ENCODE measurements at places on chromosomes 6 and 20. TPM values are rescaled to one million over a fixed set of nuclear protein-coding genes. Genes with fewer than 3 reads are reported as not detected.

The SAMD5 gene
- 0.48 TPM for total RNA-seq

The PSORS1C2 gene
- not detected for total RNA-seq

The TBX18 gene
- not detected for total RNA-seq

The LCA5 gene
- total RNA-seq: 0.18 TPM

The POU5F1 gene
- total RNA-seq: not detected

The MANEA gene
- total RNA-seq: 22.5 TPM

DNA sequence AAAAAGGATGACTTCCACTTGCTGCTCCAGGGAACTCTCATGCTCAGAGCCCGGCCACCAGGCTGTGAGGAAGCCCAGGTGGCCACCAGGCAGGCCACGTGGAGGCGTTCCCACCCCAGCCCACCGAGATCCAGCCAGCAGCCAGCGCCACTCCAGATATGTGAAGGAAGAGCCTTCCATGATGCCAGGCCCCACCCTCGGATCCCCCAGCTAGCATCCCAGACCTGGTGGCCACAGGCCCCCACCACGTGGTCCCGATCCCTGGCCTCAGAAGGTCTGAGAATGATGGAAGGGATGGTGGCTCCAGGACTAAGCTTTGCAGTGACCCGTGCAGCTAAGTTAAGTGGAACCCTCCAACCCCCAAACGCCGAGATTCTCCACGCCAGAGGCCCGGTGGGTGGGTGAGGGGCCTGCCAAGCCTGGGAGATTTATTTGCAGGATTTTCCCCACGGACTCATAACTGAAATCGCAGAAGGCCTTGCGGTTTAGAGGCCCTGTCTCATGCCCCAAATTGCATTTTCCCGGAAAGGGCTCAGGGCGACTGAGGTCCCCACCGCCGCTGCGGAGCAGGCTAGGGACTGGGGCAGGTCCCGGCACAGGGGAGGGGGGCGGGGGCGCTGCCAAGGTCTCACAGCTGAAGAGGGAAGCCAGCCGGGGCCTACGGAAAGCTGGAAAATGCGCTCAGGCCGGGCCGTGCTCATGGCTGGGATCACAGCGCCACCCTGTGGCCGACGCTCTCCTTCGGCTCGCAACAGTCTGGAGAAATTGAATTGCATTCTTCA lies 31.1 kb upstream of the CST7 start:
- peak; percentile 30 for DNase-seq
- H3K4me1 ChIP-seq: peaks cover 8% of the 10 kb centered on the region
- H3K4me3 ChIP-seq: no peak overlapping the region
- peaks cover 5% of the 10 kb centered on the region for H3K27me3 ChIP-seq
- H3K27ac ChIP-seq: no peak overlapping the region
- no peaks in the 10 kb centered on the region for H3K36me3 ChIP-seq

DNA sequence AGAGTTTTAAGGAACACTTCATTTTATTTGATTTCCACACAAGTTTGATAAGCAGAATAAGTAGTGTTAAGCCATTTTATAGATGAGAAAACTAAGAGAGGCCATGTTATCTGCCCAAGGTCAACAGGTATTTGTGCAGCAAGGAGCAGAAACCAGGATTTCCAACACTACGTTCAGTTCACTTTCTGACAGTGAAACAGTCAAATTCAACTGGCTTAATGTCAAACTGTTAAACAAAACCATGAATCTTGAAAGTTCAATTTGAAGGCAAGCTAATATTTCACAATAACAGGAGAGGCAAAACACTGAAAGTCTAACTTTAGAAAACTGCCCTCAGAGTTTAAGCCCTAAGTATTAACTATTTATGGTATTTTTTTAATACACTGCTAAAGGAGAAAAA lies 32.6 kb downstream of the DTNBP1 start:
- H3K4me3 ChIP-seq: no peak overlapping the region
- peaks cover 46% of the 10 kb centered on the region for H3K4me1 ChIP-seq
- no peak for DNase-seq

DNA sequence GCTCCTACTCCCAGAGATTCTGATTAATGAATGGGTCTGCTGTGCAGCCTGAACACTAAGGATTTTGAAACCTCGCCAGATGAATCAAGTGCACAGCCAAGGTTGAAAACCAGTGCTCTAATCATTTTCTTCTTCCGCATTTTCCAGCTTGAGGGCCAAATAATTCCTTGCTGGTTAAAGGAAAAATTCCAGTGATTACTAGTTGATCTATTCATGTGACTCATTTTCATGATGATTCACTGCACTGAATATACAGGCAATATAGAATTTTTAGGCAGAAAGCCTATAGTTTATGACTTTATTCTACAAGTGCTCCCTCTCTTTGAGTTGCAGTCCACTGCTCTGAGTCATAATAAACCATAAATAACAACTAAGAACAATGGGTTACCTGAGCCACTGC lies 80.6 kb upstream of the PROKR2 start:
- no peak for DNase-seq
- H3K4me3 ChIP-seq: no peak overlapping the region
- no peak overlapping the region for H3K27ac ChIP-seq
- H3K36me3 ChIP-seq: no peaks in the 10 kb centered on the region
- no peaks in the 10 kb centered on the region for H3K4me1 ChIP-seq

- H3K4me1 ChIP-seq: no peaks in the 10 kb centered on the region
- H3K36me3 ChIP-seq: no peaks in the 10 kb centered on the region
- no peaks in the 10 kb centered on the region for H3K27me3 ChIP-seq
- no peak overlapping the region for H3K4me3 ChIP-seq
- H3K27ac ChIP-seq: no peak overlapping the region
Measured at GRCh38 chr6:123316733-123317323, 319.9 kb downstream of the TRDN start.

DNA sequence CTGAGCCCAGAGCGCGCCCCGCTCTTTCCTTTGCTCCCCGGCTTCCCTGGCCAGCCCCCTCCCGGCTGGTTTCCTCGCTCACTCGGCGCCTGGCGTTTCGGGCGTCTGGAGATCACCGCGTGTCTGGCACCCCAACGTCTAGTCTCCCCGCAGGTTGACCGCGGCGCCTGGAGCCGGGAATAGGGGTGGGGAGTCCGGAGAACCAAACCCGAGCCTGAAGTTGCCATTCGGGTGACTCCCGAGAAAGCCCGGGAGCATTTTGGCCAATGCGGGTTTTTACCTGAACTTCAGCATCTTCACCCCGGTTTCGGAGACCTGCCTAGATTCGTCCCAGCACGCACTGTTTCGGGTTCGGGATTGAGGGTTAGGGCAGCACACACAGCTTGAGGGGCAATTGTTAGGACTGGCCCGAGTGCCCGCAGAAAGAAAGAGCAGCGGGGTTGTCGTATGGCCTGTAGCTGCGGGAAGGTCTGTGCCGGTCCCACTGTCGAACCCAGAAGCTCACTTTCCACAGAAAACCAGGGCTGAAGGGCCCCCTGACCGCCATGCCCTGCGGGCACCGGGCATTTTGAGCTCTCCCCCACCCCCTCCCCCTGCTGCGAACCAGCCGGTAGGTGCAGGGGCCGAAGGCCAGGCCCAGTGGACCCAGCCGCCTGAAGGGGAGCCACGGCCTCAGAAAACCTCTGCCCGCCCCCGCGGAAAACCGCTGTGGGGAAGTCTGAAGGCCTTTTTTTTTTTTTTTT lies 2.1 kb downstream of the FOXP4 start:
- DNase-seq: no peak
- peak overlapping the region; percentile 86 for H3K4me3 ChIP-seq
- peaks cover 26% of the 10 kb centered on the region for H3K4me1 ChIP-seq

DNA sequence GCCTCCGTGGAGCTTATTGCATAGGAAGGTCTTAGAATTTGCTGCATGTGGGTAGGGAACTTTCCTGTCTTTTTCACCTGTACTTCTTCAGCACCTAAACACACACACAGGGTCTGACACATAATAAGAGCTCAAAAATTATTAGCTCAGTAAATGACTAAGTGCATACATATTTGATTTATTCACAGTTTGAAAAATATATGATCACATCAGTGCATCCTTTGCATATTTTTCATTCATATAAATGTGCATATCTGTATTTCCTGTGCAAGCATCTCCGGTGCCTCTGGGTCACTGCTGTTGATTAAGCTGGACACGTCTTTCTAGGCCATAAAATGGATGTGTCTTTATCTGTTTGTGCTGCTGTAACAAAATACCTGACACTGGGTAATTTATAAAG lies 234.7 kb downstream of the UST start:
- H3K27me3 ChIP-seq: peaks cover 22% of the 10 kb centered on the region
- H3K36me3 ChIP-seq: no peaks in the 10 kb centered on the region

DNA sequence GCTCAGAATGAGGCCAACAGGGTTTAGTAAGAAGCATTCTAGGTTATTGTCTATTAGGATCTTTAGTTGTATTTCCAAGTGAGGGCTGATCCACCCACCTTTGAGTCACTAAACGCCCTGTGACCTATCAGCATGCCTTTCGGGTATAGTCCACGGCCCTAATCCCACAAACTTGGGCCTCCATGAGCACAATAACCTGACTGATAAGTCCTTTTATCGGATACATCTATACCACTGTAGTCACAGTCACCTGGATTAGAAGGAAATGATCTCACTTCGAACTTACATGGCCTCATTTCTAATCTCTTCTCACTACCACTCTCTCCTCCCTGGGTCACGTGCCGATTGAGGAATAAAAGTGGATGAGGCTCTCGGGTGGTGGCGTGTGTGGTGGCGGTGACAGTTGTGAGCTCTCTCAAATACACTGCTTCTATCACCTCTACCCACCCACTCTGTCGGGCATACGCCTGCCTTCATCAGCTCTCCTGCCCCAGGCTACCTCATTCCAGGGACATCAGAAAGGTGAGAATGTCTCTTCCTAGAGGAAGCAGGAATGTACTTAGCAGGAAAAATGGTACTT lies 65.2 kb downstream of the TRAM2 start:
- H3K4me1 ChIP-seq: peaks cover 13% of the 10 kb centered on the region
- DNase-seq: no peak
- no peaks in the 10 kb centered on the region for H3K27me3 ChIP-seq
- H3K27ac ChIP-seq: no peak overlapping the region

GRCh38 chr20:36582322-36582721 lies 8.9 kb downstream of the TGIF2 start:
- H3K4me3 ChIP-seq: peak overlapping the region; percentile 13
- DNase-seq: peak; percentile 25
- H3K4me1 ChIP-seq: peaks cover 27% of the 10 kb centered on the region
- H3K27ac ChIP-seq: peak overlapping the region; percentile 86
- peaks cover 60% of the 10 kb centered on the region for H3K36me3 ChIP-seq

DNA sequence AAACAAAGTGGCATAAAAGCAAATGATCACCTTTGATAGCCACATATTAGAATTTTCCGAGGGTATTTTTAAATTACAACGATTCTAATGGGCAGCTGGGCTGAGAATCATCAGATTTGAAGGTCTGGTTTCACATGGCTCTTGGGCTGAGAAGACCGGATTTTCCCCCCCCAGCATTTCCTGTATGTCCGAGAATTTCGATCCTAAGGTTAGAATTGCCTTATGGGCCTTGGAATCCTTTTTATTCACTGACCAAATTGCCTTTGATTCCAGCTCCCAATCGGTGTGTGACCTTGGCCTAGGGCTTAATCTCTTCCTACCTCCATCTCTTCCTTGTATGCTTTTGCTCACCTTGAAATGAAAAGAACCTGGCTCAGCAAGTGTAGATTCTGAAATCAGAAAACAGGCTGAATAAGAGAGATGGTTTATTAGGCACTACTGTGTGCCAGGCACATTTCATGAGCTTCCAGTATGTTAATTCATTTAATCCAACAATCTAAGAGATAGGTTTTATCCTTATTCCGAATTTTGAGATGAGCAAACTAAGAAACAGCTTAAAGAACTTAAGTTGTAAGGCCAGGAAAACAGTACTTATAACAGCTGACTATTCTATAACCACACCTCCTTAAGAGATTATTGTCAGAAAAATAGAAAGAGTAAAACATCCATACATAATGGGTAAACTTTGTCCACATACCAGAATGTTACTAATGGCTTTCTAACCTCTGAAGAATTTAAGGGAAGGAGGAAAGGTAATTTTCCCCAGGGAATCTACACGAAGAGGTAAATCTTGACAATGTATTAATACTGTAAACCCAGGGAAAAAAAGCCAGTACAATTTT lies 39.4 kb downstream of the HFE start:
- no peak for DNase-seq

DNA sequence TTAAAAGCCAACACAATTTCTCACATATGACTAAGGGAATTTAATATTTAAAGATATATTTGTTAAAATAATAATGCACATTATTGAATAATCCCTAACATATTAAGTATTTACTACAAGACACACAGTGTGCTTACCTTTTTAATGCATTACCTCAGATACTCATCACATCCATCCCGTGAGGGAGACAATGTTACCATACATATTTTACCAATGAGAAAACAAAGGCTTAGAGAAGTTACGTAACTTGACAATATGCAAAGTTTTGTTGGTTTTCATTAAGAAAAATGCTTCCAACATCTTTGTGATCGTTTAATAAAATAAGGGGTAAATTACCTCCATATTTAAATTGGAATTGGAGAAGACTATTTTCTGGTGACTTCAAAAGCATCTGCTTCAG lies 4.3 kb downstream of the IFNGR1 start:
- DNase-seq: no peak
- no peak overlapping the region for H3K4me3 ChIP-seq
- H3K27me3 ChIP-seq: no peaks in the 10 kb centered on the region
- no peak overlapping the region for H3K27ac ChIP-seq
- peaks cover 60% of the 10 kb centered on the region for H3K36me3 ChIP-seq

GRCh38 chr20:20791664-20792568 lies 79.5 kb upstream of the RALGAPA2 start:
- no peak overlapping the region for H3K4me3 ChIP-seq
- no peaks in the 10 kb centered on the region for H3K36me3 ChIP-seq
- no peaks in the 10 kb centered on the region for H3K27me3 ChIP-seq
- DNase-seq: no peak

GRCh38 chr6:104402572-104402971 lies 457.1 kb downstream of the HACE1 start:
- no peak overlapping the region for H3K27ac ChIP-seq
- H3K4me1 ChIP-seq: no peaks in the 10 kb centered on the region
- H3K36me3 ChIP-seq: no peaks in the 10 kb centered on the region
- DNase-seq: no peak
- no peak overlapping the region for H3K4me3 ChIP-seq

DNA sequence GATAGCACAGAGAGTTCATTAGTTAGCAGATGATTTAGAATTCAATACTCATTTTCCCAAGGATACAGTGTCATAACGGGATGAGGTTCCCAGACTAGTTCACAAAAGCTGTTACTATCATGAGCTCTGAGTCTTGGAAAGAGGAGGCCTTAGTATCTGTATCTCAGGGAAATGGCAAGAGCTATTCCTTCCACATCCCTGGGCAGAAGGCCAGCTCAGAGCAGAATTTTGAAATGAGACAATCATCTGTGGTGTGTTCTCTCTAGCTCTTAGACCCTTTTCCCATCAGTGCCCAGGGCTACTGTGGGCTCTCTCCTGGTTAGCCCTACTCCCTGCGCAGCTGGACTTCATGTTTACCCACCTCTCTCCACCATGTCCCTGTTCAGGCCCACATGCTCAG lies 64.5 kb downstream of the JAG1 start:
- DNase-seq: no peak
- peaks cover 7% of the 10 kb centered on the region for H3K4me1 ChIP-seq
- no peaks in the 10 kb centered on the region for H3K27me3 ChIP-seq

DNA sequence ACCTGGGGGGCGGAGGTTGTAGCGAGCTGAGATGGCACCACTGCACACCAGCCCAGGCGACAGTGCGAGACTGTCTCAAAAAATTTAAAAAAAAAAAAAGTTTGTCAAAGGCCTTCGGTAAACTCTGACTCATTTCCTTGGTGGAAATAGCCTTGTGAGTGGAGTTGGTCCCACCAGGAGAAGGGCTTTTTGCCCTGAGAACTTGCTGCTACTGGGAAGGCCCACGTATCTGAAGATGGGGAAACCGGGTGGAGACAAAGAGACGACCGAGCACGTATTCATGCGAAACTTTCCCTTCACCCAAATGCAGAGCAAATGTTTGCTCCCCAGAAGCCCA lies 51.7 kb downstream of the SLC22A23 start:
- no peak overlapping the region for H3K27ac ChIP-seq
- no peaks in the 10 kb centered on the region for H3K36me3 ChIP-seq
- DNase-seq: no peak
- no peaks in the 10 kb centered on the region for H3K4me1 ChIP-seq
- peaks cover 23% of the 10 kb centered on the region for H3K27me3 ChIP-seq

Measured in activated T-helper 2 cell treated with anti-CD3 and anti-CD28 coated beads, Interferon-gamma antibody, Interleukin-2, Interleukin-4, amounts not matched to agents 10 μg/mL and 5 μg/mL and 100 μg/mL, durations not matched to agents 14 hours and 24 hours and 36 hours (primary cell).